CD4-positive, CD25-positive, alpha-beta regulatory T cell (primary cell): ENCODE measurements at places on chromosomes 7 and 10. TPM values are rescaled to one million over a fixed set of nuclear protein-coding genes. Genes with fewer than 3 reads are reported as not detected.

PON3 gene
- polyA plus RNA-seq = not detected

GRCh38 chr7:89770161-89770560, 384.1 kb upstream of the STEAP1 start:
- DNase-seq = no peak
- H3K4me3 ChIP-seq = no peak overlapping the region
- H3K27ac ChIP-seq = no peak overlapping the region
- no peaks in the 10 kb centered on the region for H3K36me3 ChIP-seq
- no peaks in the 10 kb centered on the region for H3K4me1 ChIP-seq

COL13A1 gene
- polyA plus RNA-seq = not detected

GRM8 gene
- polyA plus RNA-seq = not detected

FGFBP3 gene
- polyA plus RNA-seq = 1.3 TPM
